ENCODE measurements at places on chromosomes 2 and 18. TPM values are rescaled to one million over a fixed set of nuclear protein-coding genes. Genes with fewer than 3 reads are reported as not detected.
A peak's percentile ranks its signal among the peaks of the same experiment; 100 is the strongest.

DNA sequence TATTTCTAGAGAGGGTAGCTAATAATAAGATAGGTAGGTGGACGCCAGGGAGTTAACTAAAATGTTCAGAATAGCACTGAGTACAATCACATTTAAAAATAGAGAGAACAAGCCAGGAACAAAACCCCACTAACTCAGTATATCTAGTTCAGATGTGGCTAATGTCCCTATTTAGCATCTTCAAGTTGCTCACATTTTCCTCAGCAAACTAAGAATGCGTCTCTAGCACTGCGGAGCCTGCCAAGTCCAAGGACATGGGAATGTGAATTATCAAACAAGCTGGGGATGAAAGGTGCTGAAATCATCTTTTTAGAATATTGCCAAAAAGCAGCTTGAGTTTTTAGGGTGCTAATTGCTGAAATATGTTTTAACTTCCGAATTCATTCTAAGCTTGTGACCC is 398.5 kb upstream of the FIGN start:
- no peak for DNase-seq

- no peak for DNase-seq
Observed at GRCh38 chr2:142893241-142893640, 15.8 kb downstream of the KYNU start.

DNA sequence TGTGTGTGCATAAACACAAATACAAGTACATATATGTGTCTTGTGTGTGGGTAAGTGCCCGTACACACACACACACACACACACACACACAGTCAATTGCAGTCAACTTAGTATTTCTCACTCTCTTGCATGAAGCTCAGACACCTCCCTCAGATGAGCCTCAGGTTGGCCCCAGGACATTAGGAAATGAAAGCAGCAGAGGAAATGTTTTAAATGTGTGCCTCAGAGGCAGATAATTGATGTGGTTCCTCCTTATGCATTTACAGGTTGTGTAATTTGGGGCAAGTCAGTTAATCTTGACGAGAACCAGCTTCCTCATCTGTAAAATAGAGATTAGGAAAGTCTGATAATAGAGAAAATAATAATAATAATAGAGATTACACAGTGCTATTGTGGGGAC is 814.0 kb upstream of the ID2 start:
- DNase-seq = no peak

DNA sequence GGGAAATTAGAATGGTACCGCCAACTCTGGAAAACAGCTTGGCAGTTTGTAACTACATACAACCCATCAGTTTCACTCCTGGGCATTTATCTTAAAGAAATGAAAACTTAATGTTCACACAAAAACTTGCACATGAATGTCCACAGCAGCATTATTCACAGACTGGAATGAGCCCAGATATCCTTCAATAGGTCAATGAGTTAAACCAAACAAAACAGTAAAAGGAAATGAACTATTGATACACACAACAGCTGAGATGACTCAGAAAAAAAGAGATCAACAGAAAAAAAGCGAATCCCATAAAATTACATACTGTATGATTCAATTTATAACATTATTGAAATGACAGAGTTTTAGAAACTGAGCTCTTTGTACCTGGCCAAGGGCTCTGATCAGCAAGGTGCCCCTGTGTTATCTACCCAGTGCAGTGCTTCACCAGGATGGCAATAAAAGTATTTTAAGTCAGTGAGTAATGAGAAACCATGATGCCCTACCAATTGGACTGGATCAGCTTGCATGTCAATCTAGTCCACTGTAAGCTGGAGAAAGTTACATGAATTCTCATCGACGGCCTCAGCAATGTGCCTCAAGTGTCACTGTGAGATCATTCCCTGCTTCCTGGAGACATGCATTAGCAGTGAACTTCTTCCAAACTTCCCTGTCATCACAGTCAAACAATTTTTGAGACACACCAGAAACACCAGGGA is 21.9 kb downstream of the TMEM237 start:
- no peak for DNase-seq

DNA sequence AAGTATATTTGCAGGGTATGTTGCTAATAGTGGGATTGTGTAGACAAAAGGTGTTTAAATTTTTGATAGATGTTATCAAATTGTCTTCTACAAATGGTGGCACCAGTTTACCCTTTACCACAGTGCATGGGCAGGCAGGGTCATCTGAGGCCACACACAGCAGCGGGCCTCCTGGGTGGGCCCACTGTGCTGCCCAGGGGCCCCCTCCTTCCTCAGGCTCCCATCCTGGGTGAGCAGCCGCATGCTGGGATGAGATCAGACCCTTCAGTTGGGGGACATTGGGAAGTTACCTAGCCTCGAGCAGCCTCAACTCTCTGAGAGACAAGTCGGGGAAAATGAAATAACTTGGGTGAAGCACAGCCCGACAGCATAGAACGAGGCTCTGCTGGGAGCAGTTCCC is 9.7 kb downstream of the MYO7B start:
- no peak for DNase-seq

- DNase-seq = no peak
Observed at GRCh38 chr2:147198651-147199171, 646.1 kb upstream of the ACVR2A start.

DNA sequence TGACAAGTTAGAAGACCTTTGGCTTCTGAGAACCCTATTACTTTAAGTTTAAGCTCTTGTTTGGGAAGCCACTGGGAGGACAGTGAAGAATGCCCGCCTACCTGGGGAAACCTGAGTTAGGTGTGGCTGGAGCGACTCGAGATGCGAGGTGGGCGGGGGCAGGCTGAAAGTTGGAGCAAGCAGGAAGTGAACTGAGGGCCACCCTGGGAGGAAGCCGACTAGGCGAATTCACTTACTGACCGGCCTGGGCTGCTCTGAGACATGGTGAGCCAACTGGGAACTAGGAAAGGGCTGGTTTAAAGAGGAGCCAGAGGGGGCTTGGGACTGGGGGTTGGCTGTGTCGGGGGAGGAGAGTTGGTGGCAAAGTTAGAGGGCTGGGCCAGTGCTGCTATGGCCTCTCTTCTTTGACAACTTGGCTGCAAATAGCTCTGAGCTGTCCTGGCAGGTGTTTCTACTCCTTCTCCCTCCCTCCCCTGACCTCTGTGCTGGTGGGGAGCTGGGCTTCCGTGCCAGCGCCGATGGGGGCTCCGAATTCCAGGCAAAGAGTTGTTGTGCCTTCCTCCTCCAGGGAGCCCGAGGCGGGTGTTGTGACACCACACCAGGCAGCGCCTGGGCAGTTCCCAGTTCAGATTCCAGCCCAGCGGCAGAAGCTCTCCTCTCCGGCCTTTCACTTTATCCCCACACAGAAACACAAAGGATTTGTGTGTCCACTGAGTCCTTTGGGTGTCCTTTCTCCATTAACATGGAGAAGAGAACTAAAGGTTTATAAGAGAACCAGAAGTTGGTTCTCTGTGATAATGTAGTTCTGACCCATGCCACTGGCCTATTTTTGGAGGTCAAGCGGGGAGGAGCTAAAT is at the start of gene VAMP8:
Gene VAMP8, plus strand, starts transcription at position 201 of the 857 bp plus-strand sequence. Its CDS starts 61 bp downstream, at position 262.
- peak; percentile 60 for DNase-seq

- DNase-seq = peak; percentile 47
Observed at GRCh38 chr2:98771721-98772524, 41.0 kb upstream of the MGAT4A start.

- DNase-seq = no peak
Observed at GRCh38 chr2:237726401-237726830, 72.2 kb upstream of the RBM44 start.

- no peak for DNase-seq
Observed at GRCh38 chr2:192398236-192398635, 203.5 kb upstream of the TMEFF2 start.

DNA sequence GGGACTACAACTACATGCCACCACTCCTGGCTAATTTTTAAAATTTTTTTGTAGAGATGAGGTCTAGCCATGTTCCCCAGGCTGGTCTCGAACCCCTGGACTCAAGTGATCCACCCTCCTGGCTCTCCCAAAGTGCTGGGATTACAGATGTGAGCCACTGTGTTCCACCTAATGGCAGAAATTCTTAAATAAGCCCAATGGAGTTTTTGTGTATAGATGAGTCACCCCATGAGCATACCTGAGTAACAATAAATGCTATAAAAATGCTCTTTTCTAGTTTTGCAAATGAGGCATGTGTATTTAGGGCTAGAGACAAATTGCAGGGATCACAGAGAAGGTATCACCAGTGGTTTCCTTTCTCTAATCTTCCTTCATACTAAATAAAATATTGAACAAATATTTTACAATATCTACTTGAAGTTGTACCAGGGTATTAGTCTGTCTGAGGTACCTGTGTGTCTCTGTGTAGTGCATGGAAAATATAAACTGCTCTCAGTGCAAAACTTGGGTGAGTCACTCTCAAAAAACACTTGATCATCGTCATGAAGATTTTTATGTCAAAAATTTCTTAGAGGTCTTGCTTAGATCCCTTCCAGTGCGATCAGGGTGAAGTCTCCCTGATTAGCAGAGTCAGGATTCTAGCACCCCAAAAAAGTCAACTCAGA is 337.1 kb upstream of the MMADHC start:
- no peak for DNase-seq

DNA sequence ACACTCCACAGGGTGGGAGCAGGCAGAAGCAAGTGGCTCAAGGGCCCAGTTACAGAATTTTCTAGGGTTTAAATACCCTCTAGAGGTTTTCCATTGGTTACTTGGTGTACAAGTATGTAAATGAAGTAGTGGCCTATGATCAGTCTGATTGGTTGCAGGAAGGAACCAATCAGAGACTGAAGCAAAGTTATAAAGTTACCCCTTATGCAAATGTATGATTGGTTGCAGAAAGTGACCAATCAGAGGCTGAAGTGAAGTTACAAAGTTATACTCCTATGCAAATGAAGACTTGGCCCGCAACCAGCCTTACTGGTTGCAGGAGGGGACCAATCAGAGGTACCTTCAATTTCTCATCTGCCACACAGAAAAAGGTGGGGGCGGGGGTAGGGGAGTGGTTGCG is 154.6 kb downstream of the INO80D start:
- DNase-seq = no peak

GRCh38 chr18:3710712-3711301 is 260.8 kb downstream of the TGIF1 start:
- DNase-seq = no peak

GRCh38 chr2:4134551-4135550 is 431.5 kb downstream of the DCDC2C start:
- no peak for DNase-seq

GAD1 gene
- total RNA-seq = 3.1 TPM

OTOS gene
- total RNA-seq = not detected
